ENCODE measurements at places on chromosomes 12 and 14.

DNA sequence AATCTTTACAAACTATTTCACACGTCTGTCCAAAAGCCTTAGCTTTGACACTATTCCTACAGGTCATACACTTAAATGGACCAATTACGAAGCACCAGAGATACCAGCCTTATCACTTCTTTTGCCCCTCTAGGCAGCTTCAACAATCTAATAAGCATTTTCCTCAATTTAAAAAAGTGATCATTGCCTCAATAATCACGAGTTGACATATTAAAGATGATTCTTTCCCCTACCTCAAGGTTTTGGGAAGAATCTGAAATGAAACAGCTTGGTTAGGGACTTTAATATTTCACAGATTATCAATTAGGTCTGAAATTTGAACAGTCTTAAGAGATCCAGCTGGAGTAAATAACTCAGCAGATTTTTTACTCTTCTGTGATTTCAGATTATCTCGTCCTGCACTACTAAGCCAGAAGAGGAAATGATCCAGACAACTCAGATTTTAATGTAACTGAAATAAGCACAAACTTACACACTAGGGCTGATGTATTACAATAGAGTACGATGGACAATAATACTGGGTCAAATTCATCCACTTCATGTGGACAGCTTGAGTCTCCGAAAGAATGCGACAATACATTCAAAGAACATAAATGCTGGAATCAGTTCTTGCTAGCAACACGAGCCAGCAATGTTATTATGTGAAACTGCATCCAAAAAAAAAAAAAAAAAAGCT, 15.9 kb downstream of the UBE2N start:
- DNase-seq, result no peak

DNA sequence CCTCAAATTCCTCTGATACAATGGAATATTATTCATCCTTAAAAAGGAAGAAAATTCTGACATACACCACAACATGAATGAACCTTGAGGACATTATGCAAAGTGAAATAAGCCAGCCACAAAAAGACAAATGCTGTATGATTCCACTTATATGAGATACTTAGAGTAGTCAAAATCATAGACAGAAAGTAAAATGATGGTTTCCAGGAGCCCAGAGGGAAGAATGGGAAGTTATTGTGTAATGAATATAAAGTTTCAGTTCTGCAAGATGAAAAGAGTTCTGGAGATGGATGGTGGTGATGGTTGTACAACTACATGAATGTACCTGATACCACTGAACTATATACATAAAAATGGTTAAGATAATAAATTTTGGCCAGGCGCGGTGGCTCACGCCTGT, 18.3 kb downstream of the VWF start:
- no peak for DNase-seq

DNA sequence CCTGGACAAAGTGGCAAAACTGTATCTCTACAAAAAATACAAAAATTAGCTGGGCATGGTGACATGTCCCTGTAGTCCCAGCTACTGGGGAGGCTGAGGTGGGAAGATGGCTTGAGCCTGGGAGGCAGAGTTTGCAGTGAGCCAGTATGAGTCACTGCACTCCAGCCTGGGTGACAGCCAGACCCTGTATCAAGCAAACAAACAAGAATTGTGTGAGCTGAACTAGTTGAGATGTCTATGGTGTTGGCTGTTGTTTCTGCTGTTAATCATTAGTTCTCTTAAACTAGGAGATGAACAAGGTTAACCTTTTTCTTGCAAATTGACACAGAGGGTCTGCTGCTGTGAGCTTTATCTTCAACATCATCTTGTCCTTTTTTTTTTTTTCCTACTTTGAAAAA, 23.6 kb downstream of the RASSF3 start:
- DNase-seq, result no peak

- DNase-seq, result no peak
Observed at GRCh38 chr12:6092784-6093722, 31.4 kb downstream of the VWF start.

DNA sequence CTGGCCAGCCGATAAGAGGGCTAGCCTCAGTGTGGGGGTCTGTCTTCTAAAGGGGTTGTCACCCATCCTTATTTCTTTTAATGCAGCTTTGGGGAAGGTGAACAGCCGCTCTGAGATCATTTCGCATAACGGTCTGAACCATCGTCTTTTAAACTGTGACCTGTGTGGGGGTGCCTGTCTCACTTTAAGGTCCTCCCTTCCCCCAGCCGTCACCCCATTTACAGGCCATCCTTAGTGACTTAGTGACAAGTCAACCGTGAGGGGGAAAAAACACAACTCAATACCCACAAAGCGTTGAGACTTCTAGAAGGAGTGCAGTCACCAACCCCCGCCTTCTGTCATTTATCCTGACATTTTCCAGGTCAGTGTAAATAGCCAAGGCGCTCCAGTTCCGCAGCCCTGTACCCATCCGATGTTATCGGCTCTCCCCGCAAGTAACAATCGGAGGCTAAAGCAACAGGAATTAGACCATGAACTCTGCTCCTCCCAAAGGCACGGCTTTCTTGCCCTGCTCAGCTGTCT, 505 bp upstream of the DENND5B start:
- DNase-seq, result no peak

- DNase-seq, result no peak
Observed at GRCh38 chr12:107435520-107435919, 250.1 kb upstream of the PWP1 start.

- DNase-seq, result no peak
Observed at GRCh38 chr12:31929027-31929526, 30.1 kb upstream of the RESF1 start.

DNA sequence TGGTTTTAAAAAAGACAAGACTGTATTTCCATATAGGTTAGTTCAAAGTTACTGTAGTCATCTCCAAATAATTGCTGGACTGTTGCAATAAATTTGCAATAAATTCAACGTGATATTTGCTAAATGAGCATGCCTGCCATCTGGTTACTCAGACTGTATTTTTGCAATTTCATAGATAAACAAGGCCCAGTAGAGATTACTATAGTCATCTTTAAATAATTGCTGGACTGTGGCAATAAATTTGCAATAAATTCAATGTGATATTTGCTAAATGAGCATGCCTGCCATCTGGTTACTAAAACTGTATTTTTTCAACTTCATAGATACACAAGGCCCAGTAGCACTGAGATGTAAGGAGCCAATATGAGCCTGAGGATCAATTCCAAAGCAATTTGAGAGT, 5.6 kb downstream of the NTN4 start:
- no peak for DNase-seq

DNA sequence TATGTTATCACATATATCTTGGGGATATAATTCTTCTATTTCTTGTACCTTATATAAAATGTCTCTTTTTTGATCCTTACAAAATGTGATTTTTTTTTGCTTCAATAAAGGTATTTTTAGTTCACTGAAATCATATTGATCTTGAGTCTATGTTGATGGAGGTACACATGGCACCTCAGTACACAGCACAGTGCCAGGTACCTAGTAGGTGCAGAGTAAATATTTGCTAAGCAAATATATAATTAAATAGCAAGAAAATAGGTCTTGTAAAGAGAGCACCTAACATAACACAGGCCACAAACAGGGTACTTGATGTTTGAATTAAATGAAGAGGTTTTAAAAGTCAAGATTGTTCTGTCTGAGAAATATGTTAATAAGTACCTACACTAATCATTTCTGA, 69.7 kb downstream of the CIT start:
- no peak for DNase-seq

DNA sequence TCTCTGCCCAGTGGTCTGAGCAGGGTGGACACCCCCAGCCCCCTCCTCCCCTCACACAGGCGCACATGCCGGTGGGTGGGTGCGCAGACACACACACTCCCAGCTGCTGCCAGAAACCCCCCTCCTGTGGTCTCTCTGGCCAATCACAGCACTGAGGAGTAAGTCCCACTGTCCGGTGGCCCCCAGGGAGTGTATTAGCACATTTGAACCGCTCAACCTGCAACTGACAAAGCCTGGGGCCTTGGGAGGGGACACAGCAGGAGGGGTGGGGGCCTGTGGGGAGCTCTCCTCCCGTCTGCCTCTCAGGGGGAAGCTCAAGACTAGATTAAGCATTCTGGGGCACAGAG, 11.7 kb downstream of the FIGNL2 start:
- no peak for DNase-seq

DNA sequence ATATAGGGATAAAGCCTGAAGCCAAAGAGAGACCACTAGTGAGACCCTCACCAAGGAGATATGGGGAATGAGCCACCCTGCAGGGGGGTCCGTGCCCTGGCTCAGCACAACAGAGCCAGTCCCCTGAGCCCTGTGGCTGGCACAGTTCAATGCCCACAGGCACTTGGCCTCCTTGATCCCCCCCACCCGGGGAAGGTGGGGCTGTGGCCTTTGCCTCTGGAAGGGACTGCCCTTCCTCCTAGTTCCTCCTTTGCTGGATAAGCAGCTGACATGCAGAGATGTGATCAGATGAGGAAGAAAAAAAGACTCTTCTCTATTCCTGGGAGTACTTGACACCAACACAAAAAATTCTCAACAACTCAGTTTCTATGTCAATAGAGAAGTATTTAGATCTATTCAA, 19.9 kb downstream of the TTC7B start:
- DNase-seq, result no peak

- DNase-seq, result no peak
Observed at GRCh38 chr12:118982302-118982701, 961 bp downstream of the SRRM4 start.

- no peak for DNase-seq
Observed at GRCh38 chr14:79583738-79584408, 627.4 kb downstream of the DIO2 start.

DNA sequence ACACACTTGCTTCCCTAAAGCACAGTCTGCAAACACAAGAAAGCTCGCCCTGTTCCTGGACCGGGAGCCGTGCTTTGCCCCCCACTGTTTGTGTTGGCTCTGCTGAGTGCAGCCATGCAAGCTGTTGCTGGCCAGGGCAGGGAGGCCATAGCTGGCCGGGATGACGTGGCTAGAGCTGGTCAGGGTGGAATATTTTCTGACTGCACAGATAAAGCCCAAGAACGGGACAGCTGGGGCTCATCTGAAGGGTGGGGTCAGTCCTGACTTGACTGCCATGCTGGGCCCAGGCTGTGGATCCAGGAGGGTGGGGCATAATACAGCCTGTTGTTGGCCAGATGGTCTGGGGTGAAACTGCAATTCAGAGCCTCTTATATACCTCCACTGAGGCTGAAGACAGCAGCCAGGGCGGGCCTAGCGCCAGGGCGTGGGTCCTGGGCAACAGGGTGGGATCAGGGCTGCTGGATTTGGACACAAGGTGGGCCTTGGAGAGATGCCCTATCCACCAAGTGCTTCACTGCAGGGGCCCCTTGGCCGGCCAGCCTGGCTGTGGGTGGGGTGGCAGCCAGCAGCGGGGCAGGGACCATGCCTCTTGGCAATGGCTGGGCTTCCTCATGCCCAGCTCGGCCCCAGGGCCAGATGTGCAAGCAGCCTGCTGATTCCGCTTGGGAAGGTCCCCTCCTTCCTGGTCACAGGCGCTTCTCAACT, 14.8 kb downstream of the KMT5A start:
- no peak for DNase-seq

DNA sequence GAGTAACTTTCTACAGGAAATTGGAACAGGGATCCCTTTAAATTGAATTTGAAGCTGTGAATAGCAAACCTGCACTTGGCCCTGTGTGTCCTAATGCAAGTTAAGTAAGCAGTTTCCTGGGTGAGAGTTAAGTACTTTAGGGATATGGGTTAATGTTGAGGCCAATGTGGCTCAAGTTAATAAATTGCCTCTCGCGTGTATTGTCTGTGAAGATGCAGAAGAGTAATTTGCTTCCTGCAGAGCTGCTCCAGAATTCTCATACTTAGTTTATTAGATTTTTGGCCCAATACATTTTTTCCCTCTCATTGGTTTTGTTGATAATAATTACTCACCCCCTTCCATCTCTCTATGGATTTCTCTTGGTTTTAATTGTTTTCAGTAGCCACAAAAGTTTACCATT, 86.5 kb downstream of the SLC25A47 start:
- no peak for DNase-seq

- DNase-seq, result no peak
Observed at GRCh38 chr12:62372825-62373224, 93.8 kb upstream of the MON2 start.

DNA sequence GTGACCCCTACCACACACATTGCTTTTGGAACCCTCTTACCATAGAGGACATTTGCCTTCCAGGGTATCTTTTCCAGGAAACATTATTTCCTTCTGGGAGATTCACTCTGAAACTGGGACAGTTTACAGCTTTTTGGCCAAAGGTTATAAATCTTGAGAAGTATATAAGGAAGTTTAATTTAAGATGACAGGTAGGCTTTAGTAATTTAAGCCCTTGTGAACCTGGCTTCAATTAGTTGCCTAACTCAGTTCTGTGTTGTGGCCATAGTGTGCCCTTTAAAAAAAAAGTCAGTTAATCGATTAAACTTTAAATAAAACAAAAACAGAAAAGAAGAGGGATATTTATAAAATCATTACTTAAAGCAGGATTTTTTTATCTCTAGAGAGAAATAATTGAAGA, 142.9 kb downstream of the NAV3 start:
- no peak for DNase-seq

DNA sequence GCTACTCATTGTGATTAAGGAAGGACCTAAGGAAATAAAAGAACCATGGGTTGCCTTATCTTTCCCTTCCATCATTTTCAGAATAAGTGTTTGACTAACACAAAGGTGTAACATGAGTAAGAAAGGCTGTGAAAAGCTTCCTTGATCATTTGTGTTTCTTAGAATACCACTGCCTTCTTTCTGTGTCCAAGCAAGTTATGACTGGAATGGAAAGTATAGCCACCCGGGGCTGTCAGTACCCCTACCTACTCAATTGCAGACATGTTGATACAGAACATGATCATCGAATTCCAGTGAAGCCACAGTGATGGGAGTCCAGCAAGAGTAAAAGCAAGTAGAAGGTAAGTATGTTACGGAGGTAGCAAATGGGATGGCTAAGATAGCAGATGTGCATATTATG, 209.8 kb downstream of the PELI2 start:
- DNase-seq, result no peak

- no peak for DNase-seq
Observed at GRCh38 chr14:75204116-75204515, 27.7 kb upstream of the TMED10 start.

GRCh38 chr12:92786045-92786444, 83.3 kb downstream of the PLEKHG7 start:
- DNase-seq, result no peak

DNA sequence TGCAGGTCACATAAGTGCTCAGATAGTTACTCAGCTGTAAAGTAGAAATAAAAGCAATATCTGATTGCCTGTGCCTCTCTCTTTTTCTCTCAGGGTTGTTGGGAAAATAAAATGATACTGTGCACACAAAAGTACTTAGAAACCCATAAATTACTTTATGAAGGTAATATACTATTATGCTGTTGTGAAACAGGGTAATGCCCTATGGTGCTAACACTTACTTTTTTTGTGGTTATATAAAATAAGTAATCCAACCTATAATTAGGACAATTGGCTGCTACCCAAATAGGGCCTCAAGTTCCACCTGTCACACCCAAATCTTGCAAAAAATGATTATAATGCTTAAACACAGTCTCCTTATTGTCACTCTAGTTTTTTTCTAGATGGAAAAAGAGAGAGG, 50.6 kb downstream of the DAAM1 start:
- no peak for DNase-seq

GRCh38 chr14:25090716-25091454, 40.9 kb upstream of the STXBP6 start:
- no peak for DNase-seq

Data from activated T-helper 1 cell treated with anti-CD3 and anti-CD28 coated beads, Interleukin-12 subunit alpha, Interleukin-12 subunit beta, Interleukin-2, Interleukin-4 antibody, amounts not matched to agents 30 ng/mL and 10 ng/mL and 1 ng/mL, durations not matched to agents 14 hours and 24 hours and 36 hours (primary cell).